ENCODE measurements at places on chromosomes 4 and X.

GRCh38 chr4:169315530-169316343, 45.0 kb upstream of the SH3RF1 start:
- DNase-seq, result no peak

DNA sequence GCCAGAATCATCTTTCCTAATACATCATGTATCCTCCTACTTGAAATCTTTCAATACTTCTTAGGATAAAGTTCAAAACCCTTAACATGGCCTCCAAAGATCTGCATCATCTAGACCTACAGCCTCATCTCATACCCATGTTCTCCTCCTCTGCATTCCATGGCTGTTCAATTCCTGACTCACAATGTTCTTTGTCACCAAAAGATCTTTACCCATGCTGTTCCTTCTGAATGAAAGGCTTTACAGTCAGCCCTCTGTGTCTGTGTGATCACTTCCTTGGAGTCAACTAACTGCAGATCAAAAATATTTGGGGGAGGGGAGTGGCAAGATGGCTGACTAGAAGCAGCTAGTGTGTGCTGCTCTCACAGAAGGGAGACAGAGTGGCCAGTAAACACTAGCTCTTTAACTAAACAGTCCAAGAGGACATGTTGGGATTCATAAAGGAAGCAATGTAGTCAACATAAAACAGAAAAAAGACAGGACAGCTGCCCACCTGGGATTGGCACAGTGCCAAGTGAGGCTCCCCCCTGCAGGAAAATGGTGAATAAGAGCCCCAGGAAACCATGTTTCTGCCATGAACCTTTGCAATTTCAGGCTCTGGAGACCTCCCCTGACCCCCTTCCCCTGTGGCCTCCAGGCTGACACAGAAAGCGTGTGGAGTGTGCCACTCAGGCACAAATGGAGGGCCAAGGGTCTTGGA, 31.9 kb downstream of the CBR4 start:
- no peak for DNase-seq

GRCh38 chr4:81676537-81676936, 204.8 kb upstream of the RASGEF1B start:
- no peak for DNase-seq

- no peak for DNase-seq
These were observed 3.9 kb upstream of the CHRNA9 start for GRCh38 chr4:40331101-40331745.

DNA sequence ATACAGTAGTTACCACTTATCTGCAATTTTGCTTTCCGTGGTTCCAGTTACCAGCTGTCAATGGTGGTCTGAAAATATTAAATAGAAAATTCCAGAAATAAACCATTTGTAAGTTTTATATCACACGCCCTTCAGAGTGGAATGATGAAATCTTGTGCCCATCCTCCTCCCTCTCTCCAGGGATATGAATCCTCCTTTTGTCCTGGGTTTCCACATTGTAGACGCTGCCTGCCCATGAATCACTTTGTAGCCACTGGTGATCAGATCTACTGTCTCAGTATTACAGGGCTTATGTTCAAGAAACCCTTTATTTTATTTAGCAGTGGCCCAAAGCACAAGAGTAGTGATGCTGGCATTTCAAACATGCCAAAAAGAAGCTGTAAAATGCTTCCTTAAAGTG, 198.6 kb downstream of the KCNIP4 start:
- DNase-seq, result no peak

GRCh38 chr4:158255727-158256324, 45.5 kb downstream of the TMEM144 start:
- no peak for DNase-seq

- DNase-seq, result no peak
These were observed 64.2 kb downstream of the SHOX start for GRCh38 chrX:694800-695199.

Measured in stimulated activated CD4-positive, alpha-beta T cell treated with anti-CD3 and anti-CD28 coated beads, TNF-alpha, amount 100 ng/mL, for 48 hours (primary cell).